Activated naive CD8-positive, alpha-beta T cell treated with anti-CD3 and anti-CD28 coated beads, Interleukin-2, amount 10 ng/mL, durations not matched to agents 7 days and 5 days (primary cell): ENCODE measurements at places on chromosomes 12 and 14.

DNA sequence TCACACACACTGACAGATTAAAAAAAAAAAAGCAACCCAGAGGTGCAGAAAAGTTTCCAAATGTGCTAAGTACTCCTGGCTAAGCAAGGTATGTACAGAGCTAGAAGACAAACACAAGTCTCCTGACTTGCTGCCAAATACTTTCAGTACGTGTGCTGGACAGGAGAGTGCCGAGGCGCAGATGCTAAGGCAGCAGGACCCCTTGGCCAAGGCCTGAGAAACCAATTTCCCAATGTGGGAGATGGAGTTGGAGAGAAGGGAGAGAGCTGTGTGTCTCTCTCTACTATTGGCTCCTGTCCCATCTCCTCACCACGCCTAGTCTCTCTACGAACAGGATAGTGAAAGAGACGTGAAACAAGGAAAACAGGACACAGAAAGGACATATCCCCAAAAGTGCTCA, 5.3 kb downstream of the SPRYD3 start:
- no peak for DNase-seq

- no peak for DNase-seq
Observed at GRCh38 chr14:89140326-89140725, 276.7 kb downstream of the FOXN3 start.

- no peak for DNase-seq
Observed at GRCh38 chr14:101891471-101891870, 72.9 kb upstream of the DYNC1H1 start.

GRCh38 chr12:111858186-111858585, 16.2 kb downstream of the MAPKAPK5 start:
- DNase-seq: no peak

- DNase-seq: peak; percentile 48
Observed at GRCh38 chr12:95551305-95551704, at the start of gene USP44. TSS of gene USP44 (minus strand) at chr12:95551476. CDS start at chr12:95534256, 17,220 bp downstream.

DNA sequence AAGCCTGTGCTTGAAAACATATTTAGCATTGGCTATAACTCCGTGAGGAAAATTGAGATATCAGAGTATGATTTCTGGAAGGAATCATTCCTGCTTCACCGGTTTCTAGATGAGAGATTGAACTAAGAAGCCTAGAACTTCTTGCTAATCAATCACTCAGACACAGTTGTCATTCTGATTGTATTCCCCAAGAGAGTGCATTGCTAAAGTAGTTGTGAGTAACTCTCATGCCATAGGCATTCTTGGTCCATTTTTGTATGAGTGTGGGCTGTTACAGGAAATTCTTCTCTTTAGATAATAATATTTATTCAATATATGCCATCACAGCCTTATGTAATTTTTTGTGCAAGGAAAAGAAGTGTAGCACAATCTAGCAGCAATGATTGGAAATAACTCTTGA, 893.3 kb upstream of the MDGA2 start:
- no peak for DNase-seq

- DNase-seq: peak; percentile 50
Observed at GRCh38 chr12:4353785-4354208, 25.7 kb downstream of the FGF23 start.

DNA sequence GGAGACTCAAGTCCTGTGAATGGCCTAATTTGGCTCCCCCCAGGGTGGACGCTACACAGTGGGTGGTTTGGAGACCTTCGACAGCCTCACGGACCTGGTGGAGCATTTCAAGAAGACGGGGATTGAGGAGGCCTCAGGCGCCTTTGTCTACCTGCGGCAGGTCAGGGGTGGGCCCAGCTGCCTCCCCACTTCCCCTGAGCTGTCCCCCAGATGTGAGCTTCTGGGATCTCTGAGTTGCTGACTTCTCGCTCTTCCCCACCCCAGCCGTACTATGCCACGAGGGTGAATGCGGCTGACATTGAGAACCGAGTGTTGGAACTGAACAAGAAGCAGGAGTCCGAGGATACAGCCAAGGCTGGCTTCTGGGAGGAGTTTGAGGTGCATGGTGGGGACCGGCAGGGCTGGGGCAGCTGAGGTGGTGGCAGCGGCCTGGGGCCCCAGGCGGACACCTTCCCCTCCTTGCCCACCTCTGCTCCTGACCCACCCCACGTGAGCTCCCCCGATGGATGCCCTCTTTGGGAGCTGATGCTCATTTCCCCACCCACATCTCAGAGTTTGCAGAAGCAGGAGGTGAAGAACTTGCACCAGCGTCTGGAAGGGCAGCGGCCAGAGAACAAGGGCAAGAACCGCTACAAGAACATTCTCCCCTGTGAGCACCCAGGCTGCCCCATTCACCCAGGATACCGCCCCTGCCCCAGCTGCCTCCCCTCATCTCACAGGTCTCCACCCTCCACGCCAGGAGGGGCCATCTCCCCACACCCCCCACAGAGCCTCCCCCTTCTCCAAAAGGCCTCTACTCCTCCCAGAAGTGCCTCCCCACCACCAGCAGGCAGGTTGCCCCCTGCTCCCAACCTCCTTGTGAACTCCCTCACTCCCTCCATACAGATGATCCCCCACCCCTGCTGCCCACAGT, 4.2 kb downstream of the PTPN6 start:
- DNase-seq: peak; percentile 50

DNA sequence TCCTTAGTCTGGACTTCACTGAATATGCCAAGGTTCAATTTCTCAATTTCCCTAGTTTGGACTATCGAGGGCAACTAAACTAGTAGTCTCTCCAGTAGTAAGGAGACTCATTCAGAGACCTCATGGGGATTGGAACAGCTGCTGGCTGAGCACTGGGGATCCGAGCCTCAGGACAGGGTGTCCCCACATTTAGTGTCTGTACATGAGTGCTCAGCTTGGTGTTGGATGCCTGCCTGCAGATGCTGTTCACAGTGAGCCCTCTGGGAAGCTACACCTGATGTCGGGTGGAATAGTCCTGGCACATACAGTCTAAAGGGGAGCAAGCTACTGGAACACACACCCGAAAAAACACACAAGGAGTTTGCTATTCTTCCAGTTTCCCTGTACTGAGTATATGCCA, 820 bp upstream of the FGF23 start:
- DNase-seq: no peak

GRCh38 chr14:22096514-22096895, 422.9 kb upstream of the OR4E1 start:
- no peak for DNase-seq

- no peak for DNase-seq
Observed at GRCh38 chr14:29425705-29426482, 501.8 kb downstream of the PRKD1 start.

DNA sequence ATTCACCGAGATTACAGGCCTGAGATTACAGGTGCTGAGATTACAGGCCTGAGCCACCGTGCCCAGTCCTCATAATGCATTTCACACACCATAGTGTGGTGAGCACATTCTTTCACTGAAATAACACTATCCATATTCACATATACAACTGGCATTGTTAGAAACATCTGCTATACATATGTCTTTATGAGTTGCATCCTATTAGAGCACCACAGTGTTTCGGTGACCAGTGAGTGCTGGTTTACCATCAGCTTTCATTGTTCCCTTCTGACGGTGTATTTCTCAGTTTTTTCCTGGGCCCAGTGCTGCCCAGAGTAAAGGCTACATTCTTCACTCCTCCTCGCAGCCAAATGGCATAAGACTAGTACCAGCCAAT, 96.2 kb upstream of the FGD4 start:
- DNase-seq: no peak

DNA sequence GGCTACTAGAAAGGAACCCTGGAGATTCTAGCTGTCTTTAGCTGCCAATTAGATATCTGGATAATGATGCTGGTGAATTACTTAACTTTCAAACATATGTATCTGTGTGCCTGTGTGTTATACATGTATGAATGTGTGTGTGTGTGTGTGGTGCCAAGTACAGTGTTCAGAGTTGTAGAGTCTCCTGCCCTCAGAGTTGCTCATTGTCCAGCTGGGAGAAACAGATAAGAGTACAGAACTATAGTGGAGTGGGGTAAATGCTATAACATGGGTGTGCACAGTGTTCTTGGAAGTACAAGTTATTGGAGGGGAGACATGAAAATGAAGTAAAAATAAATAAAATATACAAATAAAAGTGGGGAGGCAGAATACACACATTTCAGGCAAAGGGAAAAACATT, 23.6 kb upstream of the ADAM20 start:
- DNase-seq: no peak

GRCh38 chr14:98961191-98961590, 310.8 kb downstream of the BCL11B start:
- DNase-seq: no peak

DNA sequence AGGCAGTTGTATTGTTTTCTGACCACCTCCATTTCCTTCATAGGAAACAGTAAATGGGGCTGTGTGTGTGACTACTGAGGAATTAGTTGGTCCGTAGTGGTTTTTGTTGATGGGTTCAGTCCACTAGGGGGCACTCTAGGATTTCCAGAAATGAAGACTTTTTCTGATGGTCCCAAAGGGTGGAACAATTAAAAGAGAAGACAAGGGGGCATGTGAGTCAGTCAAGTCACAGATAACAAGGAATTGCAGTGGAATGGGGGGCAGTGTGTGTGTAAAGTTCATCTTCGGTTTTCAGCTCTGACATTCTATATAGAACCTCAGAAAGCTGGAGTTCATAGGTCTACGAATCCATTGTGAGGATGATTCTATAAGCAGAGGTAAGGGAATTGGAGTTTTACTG, 186.6 kb upstream of the OR4E1 start:
- DNase-seq: no peak

DNA sequence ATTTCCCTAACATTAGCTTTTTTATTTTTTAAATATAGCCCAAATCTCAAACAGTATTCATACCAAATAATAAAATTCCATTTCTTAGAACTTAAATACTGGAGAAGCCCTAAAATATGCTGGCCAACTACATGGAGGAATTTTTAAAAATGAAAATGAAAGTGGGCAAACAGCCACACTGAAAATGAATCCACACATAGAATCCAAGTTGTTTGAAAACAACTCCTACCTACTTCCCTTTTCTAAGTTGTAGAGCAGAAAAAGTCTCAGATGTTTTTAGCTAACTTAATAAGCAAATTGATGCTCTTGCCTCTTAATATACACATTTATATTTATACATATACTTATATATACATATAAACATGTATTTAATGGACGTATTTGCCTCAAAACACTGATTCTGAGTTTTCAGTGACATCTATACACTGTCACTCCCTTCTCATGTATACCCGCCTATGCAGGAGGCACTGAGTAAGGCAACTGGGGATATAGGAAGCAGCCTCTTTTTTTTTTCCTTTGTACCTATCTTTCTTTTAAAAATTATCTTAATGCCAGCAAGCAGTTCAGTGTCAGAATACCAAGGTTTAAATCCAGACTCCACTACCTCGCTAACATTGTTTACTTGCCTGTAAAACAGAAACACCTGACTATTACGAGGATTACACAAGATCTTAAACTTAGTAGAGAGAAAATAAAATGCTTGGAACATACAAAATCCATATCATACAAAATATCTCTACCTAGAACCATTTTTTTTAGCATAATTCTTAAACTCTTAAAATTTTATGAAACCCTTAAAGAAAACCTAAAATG, 13.3 kb downstream of the DICER1 start:
- DNase-seq: no peak

- peak; percentile 78 for DNase-seq
Observed at GRCh38 chr14:58298477-58299400, at the start of gene ARID4A. TSS of gene ARID4A (plus strand) at chr14:58298555. CDS start at chr14:58299855, 1,300 bp downstream.

GRCh38 chr12:72209086-72209485, 63.1 kb upstream of the TRHDE start:
- no peak for DNase-seq

DNA sequence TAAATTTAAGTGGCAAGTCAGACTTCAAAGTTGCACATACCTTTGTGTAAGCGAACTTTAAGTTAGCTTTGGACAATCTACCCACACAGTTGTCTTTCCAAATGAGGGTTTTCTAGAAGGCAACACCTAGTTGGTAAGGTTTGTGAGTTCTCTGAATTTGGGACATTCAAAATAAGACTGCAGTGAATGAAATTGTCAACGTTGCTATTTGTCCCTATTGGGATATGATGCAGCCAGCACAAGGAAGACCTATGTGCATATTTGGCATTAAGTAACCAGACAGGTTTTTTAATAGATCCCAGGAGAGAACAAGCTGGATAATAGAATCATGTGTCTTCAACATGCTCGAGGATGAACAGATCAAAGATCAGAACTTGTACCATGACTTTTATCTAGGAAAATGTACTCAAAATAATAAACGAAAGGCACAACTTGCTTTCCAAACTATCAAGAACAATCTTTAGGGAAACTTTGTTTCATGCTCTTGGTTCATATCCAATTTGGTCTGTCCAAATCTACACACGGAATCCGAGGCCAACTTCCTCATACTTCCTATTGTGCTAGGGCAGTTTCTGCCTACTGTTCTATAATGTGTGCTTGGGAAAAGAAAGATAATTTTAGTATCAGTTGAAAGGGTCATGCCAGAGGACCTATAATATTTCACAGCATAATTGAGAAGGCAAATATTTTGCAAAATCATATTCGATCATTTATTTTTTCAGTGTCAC, 284.2 kb upstream of the SOX5 start:
- no peak for DNase-seq

DNA sequence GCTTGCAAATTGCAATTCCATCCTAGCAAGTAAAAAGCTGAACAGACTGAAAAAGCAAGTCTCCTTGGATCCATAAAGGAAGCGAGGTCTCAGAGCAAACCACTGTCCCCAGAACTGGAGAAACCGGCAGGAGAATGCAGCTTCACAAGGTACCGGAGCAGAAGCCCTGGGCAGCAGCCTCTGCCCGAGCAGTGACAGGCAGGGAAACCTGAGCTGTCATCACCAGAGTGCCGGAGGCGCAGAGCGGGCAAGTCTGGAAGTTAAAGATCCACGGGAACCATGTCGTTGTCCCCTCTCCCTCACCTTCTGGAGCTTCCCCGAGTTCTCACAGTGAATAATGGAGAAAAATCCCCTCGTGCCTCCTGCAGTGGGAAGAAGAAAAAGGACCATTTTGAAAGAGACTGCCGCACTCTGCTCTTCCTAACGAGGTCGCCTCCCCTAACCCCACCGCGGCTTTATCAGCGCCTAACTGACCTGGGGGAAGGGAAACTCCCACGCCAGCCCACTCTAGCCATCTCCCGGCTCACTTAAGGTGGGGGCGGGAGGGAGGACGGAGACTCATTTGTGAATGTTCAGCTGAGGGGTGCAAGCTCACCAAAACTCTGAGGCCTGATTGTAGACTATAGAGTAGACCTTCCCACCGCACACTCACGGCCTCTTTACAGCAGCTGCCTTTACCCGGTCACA, 27.8 kb downstream of the FBXL14 start:
- no peak for DNase-seq

DNA sequence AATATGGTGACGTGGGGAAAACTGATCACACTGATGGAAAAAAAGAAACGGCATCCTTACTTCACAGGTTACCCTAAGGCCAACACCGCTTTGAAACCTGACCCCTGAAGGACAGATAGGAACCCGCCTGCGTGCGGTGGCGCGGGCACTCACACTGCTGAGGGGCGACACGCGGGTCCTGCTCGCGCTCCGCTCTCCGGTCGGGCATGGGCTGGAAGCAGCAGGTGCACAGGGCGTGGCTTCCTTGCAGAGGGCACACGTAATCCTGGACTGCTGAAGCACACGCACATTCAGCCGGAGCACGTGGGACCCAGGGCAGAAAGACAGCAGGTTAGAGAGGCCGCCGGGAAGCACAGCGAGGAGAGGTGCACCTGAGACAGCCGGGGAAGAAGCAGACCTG, 22.8 kb upstream of the GOLGA3 start:
- no peak for DNase-seq

- DNase-seq: no peak
Observed at GRCh38 chr14:55578511-55578910, 1.5 kb upstream of the KTN1 start.
